Muscle of leg (tissue), 16 donors: ENCODE measurements at places on chromosomes 5 and 9.

GRCh38 chr9:96382175-96382574 lies 1.3 kb downstream of the SLC35D2 start:
- DNase-seq, result no peak

- peak; percentile 75 for DNase-seq
These were observed 115.7 kb downstream of the NFIB start for GRCh38 chr9:14198047-14198840.

- DNase-seq, result peak; percentile 78
These were observed 842 bp upstream of the ANGPTL2 start for GRCh38 chr9:127123064-127123890.

DNA sequence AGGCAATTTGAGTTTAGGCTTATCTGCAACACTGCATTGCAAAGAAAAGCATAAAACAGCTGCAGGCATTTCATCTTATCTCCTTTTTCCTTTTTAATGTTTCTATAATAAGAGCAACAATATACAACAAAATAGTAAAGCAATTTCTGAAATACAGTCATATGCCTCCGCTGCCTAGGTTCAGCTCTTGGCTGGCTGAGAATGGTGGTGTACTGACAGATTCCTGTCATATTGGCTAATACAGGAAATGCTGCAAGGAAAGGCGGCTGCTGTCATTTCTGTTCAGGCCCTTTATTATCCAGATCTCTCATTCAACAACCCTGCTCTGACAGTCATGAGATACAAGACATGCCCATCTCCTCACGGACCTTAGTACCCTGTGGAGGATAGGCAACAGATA lies 677.0 kb downstream of the TAF11L14 start:
- no peak for DNase-seq

DNA sequence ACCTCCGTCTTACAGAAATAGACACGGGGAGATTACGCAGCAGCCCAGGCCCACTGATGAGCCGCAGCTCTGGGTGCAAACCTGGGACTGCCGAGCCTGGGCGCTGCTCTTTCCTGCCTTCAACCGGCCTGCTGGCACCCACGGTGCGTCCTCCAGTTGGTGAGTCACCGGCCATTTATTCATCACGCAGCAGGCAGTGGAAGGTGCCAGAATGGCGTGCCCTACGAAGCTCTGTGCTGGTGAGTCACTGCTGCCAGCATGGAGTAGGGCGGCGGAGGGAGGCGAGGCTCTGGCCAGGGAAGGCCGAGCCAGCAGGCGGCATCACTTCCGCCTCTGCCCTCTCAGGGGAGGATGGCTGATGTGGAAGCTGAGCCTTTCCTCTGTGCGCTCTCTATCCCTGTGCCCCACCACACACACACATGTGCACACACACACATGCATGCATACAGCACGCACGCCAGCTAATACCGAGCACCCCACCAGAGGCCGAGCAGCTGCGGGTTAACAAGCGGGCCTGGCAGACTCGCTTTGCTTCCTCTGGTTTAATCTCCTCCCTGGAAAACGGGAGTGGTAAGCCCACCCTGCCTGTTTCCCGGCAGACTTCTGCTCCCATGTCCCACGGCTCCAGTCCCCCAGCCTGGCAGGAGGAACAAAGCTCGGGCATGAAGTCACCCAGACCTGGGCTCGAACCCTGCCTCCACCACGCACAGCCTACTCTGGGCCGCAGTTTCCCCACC lies 39.2 kb downstream of the OLFM1 start:
- DNase-seq, result peak; percentile 69

GRCh38 chr9:18349530-18349929 lies 124.4 kb upstream of the ADAMTSL1 start:
- no peak for DNase-seq

- DNase-seq, result no peak
These were observed 264.3 kb upstream of the KCNN2 start for GRCh38 chr5:114097570-114097969.

DNA sequence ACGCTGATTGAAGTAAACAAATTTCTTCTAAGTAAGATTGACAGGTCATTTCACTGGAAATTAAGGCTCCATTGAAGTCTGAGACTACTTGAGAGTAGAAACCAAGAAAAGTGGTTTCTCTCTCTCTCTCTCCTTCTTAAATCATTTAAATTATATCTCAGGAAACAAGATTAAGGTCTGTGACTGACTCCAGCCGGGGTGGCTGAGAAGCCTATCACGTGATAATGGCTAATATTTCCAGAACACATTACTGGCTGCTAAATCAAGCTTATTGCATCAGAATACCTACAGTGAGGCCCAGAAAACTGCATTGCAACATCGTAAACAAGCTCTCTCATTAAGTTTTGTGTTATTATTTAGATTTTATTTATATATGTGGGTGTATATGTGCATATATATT lies 88.4 kb downstream of the PTCD2 start:
- no peak for DNase-seq

GRCh38 chr5:33854733-33855151 lies 37.0 kb downstream of the ADAMTS12 start:
- DNase-seq, result peak; percentile 46

GRCh38 chr9:22103685-22104575 lies 94.8 kb upstream of the CDKN2B start:
- DNase-seq, result no peak

GRCh38 chr5:80192507-80193241 lies 63.2 kb downstream of the SERINC5 start:
- peak; percentile 90 for DNase-seq

- no peak for DNase-seq
These were observed 64.0 kb upstream of the UBTD2 start for GRCh38 chr5:172347496-172348052.

- no peak for DNase-seq
These were observed 27.2 kb downstream of the AK3 start for GRCh38 chr9:4713849-4714248.

GRCh38 chr9:18447131-18447530 lies 26.8 kb upstream of the ADAMTSL1 start:
- no peak for DNase-seq

GRCh38 chr5:82403026-82403425 lies 124.9 kb upstream of the RPS23 start:
- DNase-seq, result no peak

GRCh38 chr9:37464426-37465248 lies 613 bp downstream of the ZBTB5 start:
- DNase-seq, result no peak

DNA sequence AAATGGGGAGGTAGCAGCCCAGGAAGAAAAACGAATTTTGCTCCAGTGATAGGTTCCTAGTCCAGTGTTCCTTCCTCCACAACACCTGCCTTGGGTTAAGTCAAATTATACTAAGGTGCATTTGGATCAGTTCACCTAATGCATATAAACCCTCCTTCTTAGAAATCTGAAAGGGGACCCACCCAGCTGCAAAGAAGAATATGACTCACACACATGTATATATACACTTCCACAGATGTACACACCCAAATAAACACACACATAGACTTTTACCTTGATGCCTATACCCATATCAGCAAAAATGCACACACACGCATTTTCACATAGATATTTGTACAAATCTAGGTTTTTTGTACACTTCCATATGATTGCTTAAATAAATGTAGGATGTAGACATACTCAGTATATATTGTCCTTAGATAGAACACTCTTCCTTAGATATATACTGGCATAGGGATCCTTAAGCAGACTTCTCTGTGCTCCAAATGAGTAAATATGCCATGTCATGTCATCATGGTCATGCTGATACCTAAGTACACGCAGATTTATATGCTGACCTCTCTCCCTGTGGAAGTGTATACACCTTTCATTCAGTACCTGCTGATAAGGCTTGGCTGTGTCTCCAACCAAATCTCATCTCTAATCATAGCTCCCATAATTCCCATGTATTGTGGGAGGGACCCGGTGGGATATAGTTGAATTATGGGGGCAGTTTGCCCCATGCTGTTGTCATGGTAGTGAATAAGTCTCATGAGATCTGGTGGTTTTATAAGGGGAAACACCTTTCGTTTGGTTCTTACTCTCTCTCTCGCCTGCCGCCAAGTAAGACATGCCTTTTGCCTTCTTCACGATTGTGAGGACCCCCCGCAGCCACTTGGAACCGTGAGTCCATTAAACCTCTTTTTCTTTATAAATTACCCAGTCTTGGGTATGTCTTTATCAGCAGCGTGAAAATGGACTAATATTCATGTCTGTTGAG lies 10.2 kb downstream of the ADRB2 start:
- DNase-seq, result no peak

GRCh38 chr9:121107881-121108280 lies 33.1 kb downstream of the CNTRL start:
- peak; percentile 14 for DNase-seq

GRCh38 chr5:147558826-147559225 lies 49.0 kb upstream of the DPYSL3 start:
- peak; percentile 75 for DNase-seq

GRCh38 chr5:78555870-78556269 lies 92.7 kb downstream of the LHFPL2 start:
- no peak for DNase-seq

- DNase-seq, result no peak
These were observed 5.5 kb upstream of the SLC6A19 start for GRCh38 chr5:1195916-1196315.

- no peak for DNase-seq
These were observed 62.5 kb downstream of the FXN start for GRCh38 chr9:69097923-69098593.

DNA sequence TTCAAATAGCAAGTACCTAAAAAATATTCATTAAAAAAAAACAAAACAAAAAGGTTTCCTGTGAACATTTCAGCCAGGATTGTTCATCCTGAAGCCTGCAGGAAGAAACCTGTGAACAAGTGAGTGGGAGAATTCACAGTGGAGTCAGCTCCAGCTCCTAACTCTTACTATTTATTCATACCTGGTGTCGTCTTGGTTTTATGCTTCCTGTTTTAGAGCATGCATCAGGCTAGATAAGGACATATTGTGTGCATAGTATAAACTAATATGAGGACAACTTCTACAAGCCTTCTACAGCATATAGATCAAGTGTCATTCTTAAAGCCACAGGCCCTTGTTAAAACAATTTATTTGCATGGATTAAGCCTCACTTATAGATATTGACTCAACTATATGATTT lies 169.9 kb downstream of the EFNA5 start:
- no peak for DNase-seq

DNA sequence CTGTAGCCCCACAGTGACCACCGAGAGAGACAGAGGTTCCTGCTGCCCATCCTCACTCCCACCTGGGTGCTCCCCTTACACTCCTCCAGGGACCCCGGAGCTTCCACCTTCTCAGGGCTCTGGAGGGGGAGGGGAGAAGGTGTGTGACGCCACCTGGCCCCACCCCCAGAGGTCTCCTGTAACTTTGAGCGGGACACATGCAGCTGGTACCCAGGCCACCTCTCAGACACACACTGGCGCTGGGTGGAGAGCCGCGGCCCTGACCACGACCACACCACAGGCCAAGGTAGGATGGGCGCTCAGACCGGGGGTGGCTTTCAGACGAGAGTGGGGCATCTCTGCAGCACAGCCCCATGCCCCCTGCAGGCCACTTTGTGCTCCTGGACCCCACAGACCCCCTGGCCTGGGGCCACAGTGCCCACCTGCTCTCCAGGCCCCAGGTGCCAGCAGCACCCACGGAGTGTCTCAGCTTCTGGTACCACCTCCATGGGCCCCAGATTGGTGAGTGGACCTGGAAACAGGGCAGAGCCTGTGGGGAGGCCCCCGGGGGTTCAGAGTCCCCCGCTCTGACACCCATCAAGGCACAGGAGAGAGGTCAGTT lies 4.5 kb downstream of the MAMDC4 start:
- DNase-seq, result peak; percentile 15

DNA sequence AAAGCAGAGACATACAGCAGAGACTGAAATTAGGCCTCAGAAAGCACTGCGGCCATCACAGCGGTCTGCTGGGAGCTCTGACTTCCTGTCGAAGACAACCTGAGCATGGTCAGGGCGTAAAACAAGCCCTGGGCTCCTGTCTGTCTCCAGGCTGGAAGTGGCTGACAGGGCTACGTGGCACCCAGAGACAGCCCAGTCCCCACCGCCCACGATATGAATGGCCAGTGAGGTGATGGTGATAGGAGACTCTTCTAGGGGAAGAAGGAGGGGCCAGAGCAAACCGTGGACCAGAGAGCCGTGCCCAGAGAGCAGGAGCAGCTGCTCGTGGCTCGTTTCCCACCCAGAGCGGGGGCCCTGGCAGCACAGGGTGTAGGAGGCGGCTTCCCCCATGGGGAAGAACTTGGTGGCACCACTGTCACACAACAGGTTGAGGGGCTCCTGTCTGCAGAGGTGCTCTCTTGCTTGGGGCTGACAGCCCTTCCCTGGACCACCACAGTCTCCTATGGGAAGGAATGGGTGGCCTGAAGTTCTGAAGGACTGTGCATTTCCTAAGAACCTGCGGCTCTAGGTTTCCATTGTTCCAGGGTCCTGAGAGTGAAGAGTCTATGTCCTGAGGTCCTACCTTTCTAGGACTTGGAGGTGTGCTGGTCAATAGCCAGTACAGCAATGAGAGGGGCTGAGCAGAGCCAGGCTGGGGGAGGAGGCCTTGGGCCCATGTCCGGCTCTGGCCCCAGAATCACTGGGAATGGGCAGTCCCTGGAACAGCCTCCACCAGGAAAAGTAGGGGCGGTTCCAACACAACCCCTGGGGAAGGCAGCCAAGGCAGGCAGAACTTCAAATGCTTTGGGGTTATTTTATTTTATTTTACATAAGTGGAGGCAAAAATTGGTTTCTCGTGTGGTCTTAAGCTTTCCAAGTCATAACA lies 56.4 kb downstream of the BARX1 start:
- DNase-seq, result no peak

DNA sequence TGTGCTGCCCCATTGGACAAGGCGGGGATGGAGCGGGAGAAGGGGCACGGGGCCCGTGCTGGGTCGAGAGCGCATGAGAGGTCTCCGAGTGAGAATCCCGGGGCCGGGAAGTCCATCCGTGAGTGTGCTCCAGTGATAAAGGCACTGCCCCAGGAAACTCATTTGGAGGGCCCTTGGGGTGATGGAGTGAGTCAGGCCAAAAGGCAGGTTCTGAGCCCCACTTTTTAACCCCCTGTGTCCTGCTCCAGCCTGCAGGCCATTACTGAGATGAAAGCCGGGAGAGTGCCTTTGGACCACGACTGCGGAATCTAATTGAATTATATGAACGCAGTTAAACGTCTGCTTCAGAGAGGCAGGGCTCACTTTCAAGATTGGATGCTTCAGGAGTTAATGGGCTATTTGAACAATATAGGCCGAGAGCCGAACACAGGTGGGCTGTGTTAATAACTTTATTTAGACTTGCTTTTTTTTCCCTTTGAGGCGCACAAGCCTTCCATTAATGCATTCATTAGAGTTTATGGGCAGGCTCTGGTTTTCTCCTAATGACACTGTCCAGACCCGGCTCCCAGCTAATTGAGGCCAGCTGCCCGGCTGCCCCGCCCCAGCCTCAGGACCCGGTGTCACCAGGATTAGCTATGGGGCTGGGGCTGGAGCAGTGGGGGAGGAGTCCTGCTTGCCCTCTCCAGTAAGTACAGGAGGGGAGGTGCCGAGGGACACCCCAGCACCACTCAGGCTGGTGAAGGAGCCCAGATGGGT lies 79.1 kb upstream of the LMX1B start:
- no peak for DNase-seq

GRCh38 chr5:158099571-158100105 lies 240.7 kb upstream of the CLINT1 start:
- no peak for DNase-seq

- DNase-seq, result no peak
These were observed 1753.5 kb downstream of the EFNA5 start for GRCh38 chr5:105917189-105917588.
